Myocyte (in vitro differentiated cells): ENCODE measurements at places on chromosomes 7 and 10. TPM values are rescaled to one million over a fixed set of nuclear protein-coding genes. Genes with fewer than 3 reads are reported as not detected.

SNX10 gene
- not detected in 2 replicates for total RNA-seq

DNAH11 gene
- total RNA-seq = 0.05 and 0.13 TPM in 2 replicates

ZNF800 gene
- total RNA-seq = 41.4 and 47.2 TPM in 2 replicates

PTTG1IP2 gene
- total RNA-seq = not detected in 2 replicates

ZMYND11 gene
- 71.0 and 72.6 TPM in 2 replicates for total RNA-seq
